ENCODE measurements at places on chromosomes 16 and 17.

DNA sequence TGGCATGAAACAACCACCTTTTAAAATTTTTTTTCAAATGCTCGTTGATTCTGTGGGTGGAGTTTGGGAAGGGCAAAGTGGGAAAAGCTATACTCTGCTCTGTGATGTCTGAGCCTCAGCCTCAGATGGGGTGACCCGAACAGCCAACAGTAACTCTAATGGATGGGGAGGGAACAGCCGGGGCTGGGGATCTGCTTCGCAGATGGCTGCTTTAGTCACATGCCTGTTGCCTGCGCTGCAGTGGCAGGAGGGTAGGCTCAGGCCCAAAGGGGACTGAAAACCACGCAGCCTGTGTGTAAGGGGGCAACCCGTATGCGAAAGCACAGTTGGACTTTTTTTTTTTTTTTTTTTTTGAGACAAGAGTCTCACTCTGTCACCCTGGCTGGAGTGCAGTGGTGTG lies 14.9 kb upstream of the MAPK3 start:
- no peak for DNase-seq

GRCh38 chr17:31394544-31394943 lies 3.1 kb downstream of the RAB11FIP4 start:
- no peak for DNase-seq

DNA sequence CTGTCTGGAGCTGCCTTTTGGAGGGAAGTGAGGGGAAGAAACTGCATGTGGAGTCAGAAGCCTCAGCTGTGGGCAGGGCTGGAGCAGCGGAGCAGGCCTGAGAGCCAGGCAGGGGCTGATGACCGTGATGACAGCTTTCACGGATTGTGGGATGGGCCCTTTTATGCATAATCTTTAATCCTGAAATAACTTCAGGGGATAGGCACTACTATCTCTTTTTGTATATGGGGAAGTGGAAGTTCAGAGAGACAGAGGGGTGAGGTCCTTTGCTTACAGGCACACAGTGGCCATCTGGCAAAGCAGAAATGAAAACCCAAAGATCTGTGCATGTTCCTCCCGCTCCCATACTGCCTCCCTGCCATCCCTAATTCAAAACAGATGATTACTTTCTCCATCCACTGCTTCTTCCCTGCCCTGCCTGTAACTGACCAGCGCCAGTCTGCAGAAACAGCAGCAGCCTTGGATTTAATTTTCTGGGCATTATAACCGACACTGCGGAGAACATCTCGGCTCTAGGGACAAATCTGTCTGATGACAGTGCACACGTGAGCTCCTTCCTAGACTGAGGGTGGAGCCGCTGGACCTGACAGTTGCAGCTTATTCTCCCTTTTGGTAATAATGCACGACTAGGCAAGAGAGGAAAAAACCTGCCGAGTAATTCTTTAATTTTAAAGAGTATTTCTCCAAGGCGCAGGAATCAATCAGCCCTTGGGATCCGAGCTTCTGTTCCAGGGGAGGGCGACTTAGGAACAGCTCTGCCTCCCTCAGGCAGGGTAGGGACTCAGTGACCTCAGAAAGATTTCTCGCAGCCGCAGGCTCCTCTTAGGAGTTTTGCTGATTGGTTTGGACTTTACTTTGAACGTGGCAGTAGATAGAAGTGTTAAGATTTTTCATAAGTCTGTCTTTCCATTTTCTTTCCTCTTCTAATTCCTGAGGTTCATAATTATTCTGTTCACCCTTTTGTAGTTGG lies 95.4 kb downstream of the UTP18 start:
- DNase-seq = no peak

GRCh38 chr16:87956365-87957231 lies 5.4 kb downstream of the BANP start:
- peak; percentile 18 for DNase-seq

- peak; percentile 37 for DNase-seq
Observed at GRCh38 chr17:77834170-77835115, 124.1 kb upstream of the TNRC6C start.

- no peak for DNase-seq
Observed at GRCh38 chr16:83882163-83882885, 16.6 kb upstream of the MLYCD start.

- DNase-seq = no peak
Observed at GRCh38 chr16:9139965-9140364, 48.5 kb downstream of the HAPSTR1 start.

DNA sequence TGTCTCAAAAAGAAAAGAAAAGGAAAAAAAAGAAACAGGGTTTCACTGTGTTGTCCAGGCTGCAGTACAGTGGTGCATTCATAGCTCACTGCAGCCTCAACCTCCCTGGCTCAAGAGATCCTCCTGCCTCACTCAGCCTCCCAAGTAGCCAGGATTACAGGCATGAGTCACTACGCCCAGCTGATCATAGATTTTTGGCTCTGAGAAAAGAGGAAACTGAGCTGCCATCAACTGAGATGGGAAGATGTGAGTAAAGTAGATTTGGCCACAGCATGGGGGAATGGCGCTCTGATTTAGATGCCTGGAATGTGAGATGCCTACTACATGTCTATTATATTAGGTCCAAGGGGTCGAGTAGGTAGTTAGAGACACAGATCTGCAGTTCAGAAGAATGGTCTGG lies 5.9 kb upstream of the NAGS start:
- no peak for DNase-seq

GRCh38 chr17:36824678-36825101 lies 112.6 kb upstream of the LHX1 start:
- DNase-seq = no peak

All from activated T-helper 1 cell treated with anti-CD3 and anti-CD28 coated beads, Interleukin-2, amount 50 U/mL, for 16 hours (primary cell).